ENCODE measurements at places on chromosomes 12 and 14.

DNA sequence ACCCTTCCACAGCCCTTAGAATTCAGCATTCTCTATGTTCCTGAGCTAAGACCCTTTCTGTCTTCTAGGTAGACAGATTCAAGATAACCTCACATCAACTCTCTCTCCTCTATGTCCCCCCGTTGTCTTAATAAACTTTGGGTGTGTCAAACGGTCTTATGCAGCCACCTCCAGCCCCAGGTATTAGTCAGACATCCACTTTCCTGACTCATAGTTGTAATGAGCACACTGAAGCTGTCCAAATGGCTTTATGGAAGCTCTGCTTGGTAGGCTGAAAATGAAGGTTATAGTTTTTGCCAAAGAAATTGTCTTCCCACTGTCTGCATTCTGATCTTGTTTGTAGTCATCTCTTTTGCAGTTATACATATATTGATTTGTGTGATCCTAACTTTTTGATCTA lies 482.0 kb downstream of the RMST start:
- DNase-seq = no peak

DNA sequence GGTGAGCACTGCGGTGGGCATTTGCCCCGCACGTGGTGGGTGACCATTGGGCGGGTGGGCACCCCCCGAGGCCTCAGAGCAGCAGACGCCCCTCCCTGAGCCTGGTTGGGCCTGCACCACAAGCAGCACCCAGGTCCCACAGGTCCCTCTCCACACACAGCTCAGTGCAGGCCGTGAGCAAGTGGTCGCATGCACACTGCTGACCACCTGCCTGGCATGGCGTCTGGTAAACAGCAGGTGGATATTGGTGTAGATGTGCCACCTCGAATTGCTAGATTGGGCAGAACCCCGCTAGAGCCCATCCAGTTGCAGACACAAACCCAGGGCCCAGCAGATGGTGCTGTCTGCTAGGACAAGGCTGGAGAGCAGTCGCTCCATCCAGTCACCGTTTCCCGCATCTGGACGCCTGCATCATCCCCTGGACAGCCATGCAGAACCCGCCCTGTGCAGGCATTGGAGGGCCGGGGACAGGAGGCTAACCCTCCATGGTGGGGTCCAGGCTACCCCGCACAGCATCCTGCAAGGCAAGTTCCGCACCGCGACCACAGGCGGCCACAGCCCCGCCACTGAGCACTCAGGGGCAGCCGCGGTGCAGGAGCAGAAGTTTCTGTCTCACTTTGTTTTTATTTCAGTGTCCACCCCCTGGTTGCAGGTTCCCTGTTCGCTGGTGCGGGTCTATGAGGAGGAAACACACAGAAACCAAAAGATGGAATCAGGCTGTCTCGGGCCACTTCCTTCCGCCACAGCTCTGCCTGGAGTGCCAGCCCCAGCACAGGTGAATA lies 45.6 kb upstream of the RIMBP2 start:
- DNase-seq = peak; percentile 57

GRCh38 chr12:54991991-54992375 lies 7.4 kb upstream of the TESPA1 start:
- no peak for DNase-seq

DNA sequence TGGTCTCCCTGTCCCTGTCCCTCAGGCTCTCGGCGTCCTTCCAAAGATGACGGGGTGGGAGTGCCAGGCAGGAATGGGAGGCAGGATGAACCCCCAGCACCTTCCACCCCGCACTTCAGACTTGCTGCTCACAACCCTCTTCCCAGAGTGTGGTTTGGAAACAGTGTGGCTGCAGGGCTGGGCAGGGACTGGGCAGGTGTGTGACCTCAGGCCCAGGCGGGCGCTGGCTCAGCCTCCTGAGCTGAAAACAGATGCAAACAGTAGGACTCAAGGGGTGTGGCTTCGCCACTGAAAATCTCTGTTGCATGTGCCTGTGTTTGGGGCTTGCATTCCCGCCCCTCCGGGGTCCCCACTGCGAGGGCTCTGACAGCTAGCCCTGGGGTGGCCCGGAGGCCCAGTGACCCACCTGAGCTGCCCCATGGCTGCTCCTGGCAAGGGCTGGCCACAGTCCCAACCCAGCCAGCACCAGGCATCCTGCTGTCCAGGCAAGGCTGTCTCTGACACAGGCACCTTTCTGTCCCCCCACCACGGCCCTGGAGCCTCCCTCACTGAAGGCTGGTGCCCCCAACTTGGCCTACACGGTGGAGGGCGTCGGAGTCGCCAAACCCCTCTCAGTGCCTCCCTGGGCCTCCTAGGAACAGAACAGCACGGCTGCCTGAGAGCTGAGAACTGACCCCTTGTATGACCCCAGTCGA lies 46.1 kb downstream of the BEGAIN start:
- DNase-seq = no peak

DNA sequence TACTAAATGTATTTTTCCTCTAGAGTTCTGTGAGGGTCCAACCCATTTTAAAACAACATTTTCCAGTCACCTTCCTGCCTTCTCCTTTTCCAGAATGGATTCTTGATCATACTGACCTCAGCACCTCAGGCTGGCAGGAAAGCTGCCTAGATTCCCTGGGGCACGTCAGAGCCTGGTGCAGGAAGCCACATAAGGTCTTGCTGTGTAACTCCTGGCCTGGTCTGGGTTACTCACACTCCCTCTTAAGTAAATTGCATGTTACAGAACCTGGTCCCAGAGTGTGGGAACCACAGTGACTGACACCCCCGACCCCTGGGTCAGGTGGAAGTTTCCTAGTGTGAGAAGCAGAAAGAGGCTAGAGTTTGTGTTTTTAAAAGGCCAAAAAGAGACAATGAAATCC lies 209.8 kb downstream of the SPTSSA start:
- DNase-seq = no peak

DNA sequence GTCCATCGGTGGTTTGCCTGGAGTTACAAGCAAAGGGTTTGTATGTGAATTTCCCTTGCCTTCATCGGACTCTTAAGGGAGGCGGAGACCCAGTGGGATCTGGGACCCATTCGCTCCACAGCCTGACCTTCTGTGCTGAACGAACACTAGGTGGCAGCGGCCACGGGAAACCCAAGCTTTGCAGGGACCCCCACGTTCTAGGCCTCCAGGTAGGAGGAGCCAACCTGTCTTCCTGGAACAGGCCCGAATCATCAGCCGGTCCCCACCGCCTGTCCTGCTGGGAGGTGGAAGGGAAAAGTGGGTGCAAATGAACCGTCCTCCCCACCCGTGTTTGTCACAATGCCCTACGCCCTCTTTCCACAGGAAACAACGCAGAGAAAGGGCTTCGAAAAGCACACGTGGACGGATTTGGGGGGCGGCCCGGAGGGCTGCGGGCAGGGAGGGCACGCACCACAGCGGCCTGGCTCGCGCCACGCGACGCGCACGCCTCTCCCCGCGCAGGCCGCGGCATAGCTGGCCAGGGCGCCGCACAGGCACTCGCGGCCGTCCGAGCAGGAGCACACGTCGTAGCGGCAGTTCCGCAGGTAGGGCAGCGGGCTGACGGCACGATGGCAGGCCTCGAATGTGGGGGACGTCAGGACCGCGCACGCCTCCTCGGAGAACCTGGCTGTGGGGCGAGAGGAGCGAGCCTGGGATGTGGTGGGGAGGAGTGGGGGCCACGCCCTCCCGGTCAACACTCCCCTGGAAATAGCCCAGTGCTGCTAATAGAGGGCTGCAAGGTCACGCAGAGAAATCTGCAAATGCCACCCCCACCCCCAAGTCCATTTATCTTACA lies 67.8 kb downstream of the VWF start:
- DNase-seq = no peak

DNA sequence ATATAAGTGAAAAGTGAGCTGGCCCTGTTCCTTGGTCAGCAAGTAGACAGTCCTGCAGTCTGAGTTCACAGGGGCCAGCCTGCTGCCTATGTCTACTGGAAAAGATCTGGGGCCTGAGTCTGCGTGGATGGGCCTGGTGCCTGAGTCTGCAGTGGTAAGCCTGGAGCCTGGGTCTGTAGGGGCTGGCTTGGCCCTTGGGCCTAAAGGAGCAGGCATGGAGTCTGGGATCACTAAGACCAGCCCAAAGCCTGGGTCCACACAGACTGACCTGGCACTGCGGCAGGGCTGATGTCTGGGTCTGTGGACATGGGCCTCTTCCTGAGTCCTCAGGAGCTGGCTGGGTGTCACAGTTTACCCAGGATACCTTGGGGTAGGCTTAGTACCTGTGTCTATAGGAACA lies 95.4 kb downstream of the KLHL28 start:
- no peak for DNase-seq

DNA sequence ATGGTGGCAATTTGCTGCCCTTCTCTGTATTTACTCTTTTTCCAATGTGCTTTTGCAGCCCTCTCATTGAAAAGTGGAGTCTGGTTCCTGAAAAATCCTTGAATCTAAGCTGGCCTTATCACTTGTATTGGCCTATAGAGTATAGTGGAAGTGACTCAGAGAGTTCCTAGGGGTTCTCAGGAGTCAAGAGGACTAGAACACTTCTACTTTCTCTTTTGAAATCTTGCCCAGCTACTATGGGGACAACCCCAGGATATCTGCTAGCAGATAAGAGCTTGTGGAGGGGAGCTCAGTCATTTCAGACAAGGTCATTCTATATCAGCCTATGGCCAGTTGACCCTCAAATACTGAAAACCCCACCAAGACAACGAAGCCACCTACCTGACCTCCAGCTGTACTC lies 26.7 kb upstream of the WSCD2 start:
- no peak for DNase-seq

- DNase-seq = no peak
Observed at GRCh38 chr12:31944299-31944698, 14.9 kb upstream of the RESF1 start.

DNA sequence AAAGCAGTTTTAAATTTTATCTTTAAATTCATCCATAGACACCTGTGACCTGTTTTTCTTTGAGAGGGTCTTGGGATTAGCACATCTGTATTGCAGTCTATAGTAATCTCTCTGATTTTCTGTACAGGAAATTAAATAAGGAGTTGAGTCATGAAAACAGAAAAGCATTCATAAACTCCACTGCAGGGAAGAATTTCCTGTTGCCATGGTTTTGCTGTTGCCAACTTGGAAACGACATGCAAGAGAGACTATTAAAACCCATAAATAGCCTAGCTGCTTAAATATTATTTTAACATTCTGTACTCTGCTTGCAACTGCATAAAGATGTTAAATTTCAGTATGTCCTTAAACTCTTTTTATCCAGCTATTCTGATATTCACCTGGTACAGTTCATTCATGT lies 281.0 kb upstream of the RGS6 start:
- DNase-seq = no peak

GRCh38 chr14:24256960-24257359 lies 6.0 kb downstream of the TGM1 start:
- no peak for DNase-seq

DNA sequence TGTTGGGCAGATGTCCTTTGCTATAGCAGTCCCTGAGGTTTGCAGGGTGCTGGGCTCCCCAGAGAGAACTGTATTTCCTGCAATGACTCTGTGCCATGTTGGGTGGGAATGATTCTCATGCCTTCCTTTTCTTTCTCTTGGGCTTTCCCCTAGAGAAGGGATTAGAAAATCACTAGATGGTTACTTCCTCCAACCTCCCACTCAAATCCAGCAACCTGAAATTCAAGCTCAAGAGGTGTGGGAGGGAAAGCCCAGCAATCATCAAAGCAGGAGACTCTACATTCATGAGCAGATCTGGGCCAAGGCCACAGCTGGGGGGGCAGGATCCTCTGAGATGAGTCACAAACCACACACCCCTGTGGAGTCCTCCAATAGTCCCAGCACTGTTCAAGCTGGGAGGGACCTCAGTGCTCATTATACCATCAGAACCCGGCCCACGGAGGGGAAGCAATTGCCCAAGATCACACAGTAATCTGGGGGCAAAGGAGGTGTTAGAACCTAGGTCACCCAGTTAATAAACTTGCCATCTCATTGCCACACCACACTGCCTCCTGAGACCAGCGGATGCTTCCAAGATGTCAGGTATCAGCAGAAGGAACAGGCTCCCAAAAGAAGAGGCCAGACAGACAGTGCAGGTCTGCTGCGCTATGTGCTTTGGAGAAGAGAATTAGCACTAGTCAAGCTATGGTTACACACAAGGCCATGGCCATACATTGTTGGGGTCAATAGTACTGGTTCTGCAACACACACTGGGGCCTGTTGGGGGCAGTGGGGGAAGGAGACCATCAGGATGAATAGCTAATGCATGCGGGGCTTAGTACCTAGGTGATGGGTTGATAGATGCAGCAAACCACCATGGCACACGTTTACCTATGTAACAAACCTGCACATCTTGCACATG lies 65.7 kb downstream of the TTC9 start:
- no peak for DNase-seq

GRCh38 chr12:8817856-8818255 lies 4.6 kb upstream of the A2ML1 start:
- DNase-seq = no peak

DNA sequence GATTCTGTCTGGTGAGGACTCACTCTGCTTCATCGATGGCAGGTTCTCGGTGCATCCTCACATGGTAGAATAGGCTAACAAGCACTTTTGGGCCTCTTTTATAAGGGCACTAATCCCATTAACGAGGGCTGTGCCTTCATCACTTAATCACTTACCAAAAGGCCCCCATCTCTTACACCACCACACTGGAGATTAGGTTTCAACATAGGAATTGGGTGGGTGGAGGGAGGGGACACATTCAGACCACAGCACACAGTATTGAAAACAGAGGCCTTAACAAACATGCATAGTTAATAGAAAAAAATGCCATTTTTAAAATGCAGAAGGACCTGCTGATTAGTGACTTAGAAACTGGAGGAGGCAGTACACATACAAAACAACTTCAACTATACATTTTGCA lies 61.6 kb downstream of the SPPL3 start:
- no peak for DNase-seq

DNA sequence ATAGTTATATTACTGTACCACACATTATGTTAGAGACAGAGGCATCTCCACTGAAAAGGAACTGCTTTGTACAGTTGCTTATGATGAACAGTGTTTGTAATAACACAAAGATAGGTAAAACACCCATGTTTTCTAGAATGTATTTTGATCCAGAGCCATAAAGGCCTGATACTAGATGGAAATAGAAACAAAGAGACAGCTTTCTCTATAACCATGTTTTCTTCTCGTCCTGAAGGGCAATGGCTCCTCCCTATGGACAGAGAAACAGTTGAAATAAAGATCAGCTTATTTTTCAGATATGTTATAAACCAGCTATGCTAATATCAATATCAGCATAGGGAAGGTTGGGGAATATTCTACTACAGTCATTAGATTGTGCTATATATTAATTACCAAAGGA lies 109.2 kb downstream of the ATXN7L3B start:
- no peak for DNase-seq

- no peak for DNase-seq
Observed at GRCh38 chr12:100826323-100826722, 31.7 kb downstream of the ANO4 start.

GRCh38 chr12:18130851-18131250 lies 40.9 kb upstream of the RERGL start:
- DNase-seq = no peak

GRCh38 chr12:15897433-15897832 lies 13.7 kb upstream of the DERA start:
- no peak for DNase-seq

DNA sequence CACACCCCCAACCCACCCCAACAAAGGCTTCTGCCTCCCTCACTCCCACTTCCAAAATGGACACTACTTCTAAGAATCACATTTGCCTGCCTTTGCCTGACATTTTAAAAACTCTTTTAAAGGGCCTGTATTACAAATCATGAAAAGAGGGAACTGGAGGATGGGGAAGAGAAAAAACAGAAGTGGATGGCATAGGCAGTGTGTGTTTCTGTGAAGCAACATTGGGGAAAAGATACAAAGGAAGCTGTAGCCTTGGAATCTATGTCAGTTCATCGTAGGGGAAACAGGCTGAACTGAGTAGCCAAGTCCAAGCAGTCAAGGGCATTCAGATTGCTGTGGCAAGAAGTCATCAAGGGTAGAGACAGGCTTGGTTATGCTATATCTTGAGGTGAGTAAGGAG lies 273.9 kb downstream of the BTG1 start:
- DNase-seq = no peak
